Retina (tissue), 1 donor: ENCODE measurements at places on chromosomes 12 and 14.

- peak; percentile 86 for DNase-seq
Measured at GRCh38 chr14:52950410-52950897, 396 bp downstream of the FERMT2 start.

- DNase-seq = no peak
Measured at GRCh38 chr14:85058150-85058549, 471.8 kb upstream of the FLRT2 start.

DNA sequence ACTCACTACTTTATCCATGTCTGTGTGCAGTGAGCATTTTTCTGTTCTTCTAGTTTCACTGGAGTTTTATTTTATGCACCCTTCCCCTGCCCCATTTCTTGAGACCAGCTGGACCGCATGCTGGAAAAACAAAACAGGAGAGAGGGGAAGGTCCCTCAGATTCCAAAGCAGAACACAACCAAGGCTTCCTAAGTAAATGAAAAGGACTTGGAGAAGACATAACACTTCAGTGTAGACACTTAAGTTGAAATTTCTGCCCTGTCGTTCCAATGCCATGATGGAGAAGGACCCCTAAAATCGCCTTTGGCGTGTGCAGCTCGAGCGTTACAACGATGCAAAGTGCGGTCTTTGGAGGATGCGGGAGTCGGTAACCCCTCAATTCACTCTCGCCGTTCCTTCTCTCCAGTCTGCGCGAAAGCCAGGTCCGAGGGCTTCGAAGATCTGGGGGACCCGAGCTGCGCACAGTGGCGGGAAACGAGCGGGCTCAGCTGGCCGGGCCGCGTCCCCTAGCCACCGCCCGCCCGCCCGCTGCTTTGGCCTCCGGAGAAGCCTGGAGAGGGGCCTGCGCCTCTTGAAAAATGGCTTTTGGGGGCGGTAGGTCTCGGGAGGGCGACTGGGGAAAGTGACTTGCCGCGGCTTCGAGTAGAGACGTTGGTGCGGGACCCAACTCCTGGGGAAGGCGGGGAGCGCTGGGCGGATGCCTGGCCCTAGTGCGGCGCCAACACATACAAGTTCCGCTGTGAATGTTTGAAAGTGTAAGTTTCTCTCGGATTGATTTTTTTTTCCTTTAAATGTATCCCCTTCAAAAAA lies 11.2 kb upstream of the HOXC13 start:
- DNase-seq = peak; percentile 61

DNA sequence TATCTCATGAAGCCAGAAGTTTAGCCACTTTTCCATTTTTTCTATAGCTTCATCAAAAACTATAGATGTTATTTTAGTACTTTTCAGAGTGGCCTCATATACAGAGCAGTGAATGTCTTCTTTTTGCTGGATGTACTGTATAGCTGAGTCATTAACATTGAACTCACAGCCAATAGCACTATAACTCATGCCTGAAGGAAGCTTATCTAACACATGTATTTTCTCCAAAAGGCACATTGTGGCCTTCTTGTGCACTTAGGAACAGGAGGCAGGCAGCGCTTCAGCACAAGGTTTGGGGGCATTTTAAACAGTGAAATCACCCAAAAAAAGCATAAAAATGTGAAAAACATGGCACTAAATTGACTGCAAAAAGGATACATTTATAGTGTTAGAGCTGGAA lies 336.8 kb upstream of the TMTC1 start:
- DNase-seq = no peak

DNA sequence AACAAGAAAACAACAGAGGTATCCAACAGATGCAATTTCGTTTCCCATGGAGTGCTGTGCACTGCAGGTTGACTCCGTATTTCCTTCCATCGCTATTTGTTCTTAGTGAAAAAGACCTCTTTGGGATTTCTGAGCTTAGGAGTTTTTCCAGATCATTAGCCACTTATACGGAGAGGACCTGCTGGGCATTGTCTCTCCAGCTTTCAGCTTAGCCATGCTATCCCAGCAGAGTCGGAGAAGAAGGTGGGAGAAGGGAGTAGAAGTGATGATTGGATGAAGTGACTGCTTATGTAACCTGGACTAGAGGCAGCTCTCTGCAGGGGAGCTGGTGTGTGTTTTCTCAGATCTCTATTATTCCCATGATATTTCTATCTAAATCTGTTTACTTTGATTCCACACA lies 737.7 kb downstream of the DIO2 start:
- DNase-seq = no peak

- no peak for DNase-seq
Measured at GRCh38 chr14:34029921-34030334, 79.1 kb upstream of the EGLN3 start.

- peak; percentile 28 for DNase-seq
Measured at GRCh38 chr14:36512585-36513003, 7.4 kb downstream of the NKX2-1 start.

DNA sequence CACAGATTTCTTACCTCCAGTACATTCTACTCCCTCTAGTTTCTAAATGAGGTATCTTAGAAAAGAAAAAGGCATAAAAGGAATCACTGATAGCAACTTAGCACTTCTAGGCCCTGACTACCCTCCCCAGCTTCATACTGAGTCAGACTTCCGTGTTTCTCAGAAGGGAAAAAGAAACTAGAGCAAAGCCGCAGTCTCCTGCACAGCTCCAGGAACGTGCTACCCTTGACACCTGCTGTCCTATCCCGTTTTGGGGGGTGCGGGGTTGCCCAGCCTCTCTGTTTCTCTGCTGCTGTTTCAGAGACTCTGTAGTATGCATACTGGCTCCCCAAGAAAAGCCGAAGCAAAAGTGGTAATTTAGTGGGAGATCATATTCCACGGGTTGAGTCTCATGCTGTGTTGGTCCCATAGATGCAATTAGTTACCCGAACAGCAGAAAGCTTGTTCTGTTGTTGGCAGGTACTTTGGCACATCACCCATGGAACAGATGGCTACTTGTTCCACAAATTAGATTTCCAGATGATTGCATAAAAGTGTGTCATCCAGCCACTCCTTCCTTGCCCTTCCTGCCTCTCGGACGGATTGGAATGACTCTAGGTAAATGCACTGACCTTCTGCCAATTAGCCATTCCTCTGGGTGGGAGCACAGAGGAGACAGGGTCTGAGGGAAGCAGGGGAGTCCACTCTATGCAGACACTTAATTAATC lies 438.1 kb downstream of the FUT8 start:
- no peak for DNase-seq

GRCh38 chr12:32964981-32965585 lies 68.5 kb upstream of the PKP2 start:
- no peak for DNase-seq

DNA sequence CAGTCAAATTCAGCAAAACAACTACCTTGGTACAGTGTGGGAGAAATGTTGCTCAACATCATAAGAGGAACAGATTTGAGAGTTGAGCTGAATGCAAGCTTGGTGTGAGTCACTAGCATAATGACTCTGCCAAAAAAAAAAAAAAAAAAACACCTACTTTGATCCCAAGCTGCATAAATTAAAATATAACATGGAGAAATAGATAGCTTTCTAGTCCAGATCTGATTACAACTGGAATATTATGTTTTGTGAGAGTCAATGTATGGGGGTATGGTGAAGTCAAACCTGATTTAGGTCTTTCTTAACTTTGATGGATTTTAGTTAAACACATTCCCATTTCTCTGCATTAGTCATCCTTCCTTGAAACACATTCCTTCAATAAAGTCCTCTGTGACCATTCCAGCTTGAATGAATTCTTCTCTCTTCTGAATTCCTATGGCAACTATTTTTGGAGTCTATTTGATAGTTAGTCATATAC lies 188.1 kb downstream of the SLC5A8 start:
- DNase-seq = no peak

- DNase-seq = no peak
Measured at GRCh38 chr14:96585672-96586013, 83.5 kb downstream of the PAPOLA start.

DNA sequence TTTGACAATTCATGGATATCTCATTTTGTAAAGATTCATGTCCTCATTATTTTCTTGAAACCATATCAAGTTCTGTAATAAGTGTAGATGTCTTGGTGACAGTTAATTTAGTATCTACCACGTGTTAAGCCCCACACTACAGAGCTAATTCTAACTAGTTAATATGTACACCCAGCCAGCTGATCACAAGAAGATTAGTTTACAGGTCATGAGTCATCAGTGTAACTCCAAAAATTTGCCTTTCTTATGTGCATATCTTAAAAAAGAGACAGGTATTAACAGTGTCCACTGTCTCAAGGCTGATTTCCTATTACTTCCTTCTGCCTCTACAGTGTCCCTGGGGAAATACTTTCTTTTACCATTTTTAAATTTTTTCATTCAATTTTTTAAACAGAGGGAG lies 13.3 kb upstream of the YBX3 start:
- DNase-seq = no peak

- DNase-seq = no peak
Measured at GRCh38 chr12:10563966-10564365, 49.4 kb downstream of the MAGOHB start.

DNA sequence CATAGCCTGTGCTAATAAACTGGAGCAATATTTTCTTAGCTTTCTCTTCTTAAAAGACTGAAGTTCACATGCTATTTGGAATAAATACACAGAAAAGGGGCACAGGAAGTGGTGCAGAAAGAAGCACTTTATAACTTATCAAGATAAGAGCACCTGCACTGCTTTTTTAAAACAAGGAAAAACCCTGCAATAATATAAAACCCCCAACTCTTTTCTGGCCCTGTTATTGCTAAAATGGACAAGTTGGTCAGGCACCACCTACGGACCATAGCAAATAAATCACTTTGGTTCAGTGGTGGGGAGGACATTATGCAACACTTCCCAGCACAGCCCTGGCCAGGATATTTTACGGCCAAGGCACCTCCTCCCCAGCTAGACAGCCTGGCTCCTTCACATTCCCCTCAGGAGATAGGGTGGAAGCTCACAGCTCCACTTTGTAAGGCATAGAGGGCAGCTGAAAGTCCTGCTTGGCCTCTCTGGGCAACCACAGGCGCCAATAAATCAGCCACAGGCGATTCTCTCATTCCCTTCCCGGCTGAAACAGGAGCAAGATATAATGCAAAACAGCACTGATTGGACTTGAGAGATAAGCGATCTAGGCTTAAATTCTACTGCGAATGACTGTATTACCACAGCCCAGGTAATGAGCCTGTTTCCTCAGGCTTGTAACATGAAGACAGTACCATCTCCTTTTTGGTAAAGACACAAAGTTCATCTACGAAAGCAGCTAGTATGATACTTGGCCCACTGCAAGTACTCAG lies 2.0 kb downstream of the ZBTB25 start:
- DNase-seq = peak; percentile 11

DNA sequence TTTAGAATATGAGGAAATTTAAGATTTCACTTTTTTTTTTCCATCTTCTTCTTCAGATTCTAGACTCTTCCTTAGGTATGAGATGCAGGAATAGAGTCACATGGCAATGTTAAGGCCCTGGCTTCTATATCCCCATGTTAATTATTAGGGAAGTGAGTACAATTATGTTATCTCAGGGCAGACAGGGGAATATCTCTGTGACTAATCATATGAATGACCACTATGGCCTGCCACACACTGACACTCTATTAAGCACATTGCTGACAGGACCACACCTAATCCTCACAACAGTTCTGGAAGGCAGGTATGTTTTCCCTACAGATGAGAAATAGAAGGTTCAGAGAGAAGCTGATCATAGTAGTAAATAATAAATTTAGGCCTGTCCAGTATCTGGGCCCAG lies 69.4 kb upstream of the PTPRQ start:
- no peak for DNase-seq

DNA sequence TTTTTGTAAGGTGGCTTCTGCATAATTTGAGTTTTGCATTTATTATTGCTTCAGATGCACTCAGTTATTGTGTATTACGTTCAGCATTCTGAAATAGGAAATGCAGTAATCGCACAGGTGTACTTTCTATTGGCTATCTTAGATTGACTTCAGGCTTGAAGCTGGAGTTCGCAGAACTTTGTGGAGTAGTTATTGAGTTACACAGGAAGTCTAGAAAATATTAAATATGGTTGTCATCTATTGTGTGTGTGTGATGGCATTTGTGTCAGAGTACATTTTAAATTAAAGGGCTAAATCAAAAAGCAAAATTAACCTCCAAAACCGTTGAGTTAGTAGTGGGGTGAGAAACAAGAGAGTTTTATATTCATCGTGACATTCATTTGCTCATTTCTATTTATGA lies 2.7 kb downstream of the ARID2 start:
- no peak for DNase-seq

DNA sequence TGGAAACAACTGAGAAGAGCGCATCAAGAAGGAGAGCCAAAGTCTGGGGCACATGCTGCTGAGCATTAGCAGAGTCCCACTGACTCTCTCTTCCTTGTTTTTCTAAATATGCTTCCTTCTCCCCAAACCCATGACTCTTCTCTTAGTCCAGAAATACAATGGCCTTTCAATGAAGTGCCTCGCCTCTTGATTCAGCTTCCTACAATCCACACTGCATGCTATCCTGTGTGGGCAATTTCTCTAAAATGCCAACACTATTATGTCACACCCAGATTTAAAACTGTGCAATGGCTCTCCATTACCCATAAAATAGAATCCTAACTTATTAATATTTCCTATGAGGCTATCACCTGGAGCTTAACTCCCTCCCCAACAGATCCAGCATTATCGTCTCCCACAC lies 198.6 kb downstream of the RPAP3 start:
- DNase-seq = no peak

- DNase-seq = peak; percentile 72
Measured at GRCh38 chr12:121805171-121806008, 1.6 kb downstream of the SETD1B start.

DNA sequence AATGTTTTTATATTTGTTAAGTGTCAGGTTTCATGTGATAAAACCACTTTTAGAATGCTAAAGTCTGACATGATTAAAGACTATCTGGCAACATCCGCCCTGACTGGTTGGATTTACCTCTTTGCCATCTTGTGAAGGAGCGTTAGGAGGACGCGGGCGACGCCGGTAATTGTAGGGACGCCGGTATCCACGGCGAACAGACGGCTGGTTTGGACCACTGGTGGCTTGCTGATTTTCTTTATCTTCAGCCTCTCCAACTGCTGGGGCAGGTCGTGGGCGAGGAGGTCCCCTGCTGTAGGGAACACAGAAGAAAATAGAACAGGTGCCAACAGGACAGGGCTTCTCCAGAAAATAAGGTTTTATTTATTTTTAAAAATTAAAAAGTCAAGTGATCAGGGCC lies 21.3 kb downstream of the YBX3 start:
- DNase-seq = no peak

- no peak for DNase-seq
Measured at GRCh38 chr14:22319526-22320361, 269.3 kb downstream of the DAD1 start.

GRCh38 chr12:89165703-89166102 lies 186.6 kb downstream of the DUSP6 start:
- DNase-seq = no peak

- no peak for DNase-seq
Measured at GRCh38 chr14:68788275-68788995, 4.4 kb downstream of the ZFP36L1 start.

DNA sequence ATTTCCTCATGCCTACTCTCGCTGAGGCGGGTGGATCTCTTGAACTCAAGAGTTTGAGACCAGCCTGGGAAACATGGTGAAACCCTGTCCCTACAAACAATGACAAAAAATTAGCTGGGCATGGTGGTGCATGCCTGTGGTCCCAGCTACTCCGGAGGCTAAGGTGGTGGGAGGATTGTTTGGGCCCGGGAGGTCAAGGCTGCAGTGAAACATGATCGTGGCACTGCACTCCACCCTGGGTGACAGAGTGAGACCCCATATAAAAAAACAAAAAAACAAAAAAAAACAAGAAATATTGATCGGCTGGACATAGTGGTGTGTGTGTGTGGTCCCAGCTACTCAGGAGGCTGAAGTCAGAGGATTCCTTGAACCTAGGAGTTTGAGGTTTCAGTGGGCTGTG lies 9.2 kb downstream of the MOAP1 start:
- no peak for DNase-seq

GRCh38 chr12:113587720-113588119 lies 116.0 kb upstream of the LHX5 start:
- DNase-seq = no peak
